ENCODE measurements at places on chromosomes 3 and 15.
A peak's percentile ranks its signal among the peaks of the same experiment; 100 is the strongest.

GRCh38 chr15:63968700-63969099 is 77.6 kb downstream of the DAPK2 start:
- H3K4me3 ChIP-seq: no peak overlapping the region
- H3K36me3 ChIP-seq: no peaks in the 10 kb centered on the region
- no peaks in the 10 kb centered on the region for H3K27me3 ChIP-seq
- no peak for DNase-seq
- peaks cover 16% of the 10 kb centered on the region for H3K4me1 ChIP-seq
- no peak overlapping the region for H3K27ac ChIP-seq

DNA sequence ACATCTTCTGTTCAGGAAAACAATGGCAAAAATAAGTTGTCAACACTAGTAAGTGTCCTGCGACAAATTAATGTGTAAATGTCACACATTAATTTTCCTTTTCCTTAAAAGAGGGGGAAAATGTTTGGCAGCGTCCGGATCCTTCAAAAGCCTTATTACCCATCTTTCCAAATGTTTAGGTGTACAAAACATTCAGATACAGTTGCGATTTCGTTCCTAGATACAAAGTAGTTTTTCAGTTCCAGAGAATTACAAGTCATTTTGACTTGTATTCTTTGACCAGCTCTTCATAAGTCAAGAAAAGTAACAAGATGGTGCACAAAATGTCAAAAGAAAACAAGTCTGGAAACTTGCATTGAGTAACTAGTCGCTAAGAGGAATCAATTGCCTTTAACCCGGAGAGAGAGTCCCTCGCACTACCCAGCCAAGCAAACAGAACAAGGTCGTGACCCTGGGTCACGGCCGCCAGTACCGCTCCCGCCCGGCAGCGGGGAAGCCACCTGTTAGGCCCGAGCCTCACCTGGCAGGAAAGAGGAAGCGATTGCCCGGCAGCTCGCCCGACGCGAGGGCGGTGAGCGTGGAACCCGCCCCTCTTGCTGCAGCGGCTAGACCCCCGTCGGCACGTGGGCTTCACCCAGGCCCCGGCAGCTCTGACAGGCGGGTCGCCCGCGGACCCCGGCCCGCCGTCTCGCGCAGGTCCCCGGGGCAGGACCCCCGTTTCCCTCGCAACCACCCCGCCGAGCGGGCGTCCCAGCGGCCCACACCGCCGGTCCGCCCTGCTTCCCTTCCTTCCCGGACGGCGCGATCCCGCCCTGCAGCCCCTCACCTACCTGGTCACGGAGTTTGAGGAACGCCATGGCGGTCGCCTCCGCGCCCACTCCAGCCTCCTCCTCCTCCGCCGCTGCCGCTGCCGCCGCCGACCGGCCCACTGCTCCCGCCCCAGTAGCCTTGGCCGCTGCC is 61.0 kb upstream of the ANKRD28 start:
- H3K27me3 ChIP-seq: no peaks in the 10 kb centered on the region
- H3K4me1 ChIP-seq: peaks cover 13% of the 10 kb centered on the region
- no peaks in the 10 kb centered on the region for H3K36me3 ChIP-seq
- DNase-seq: peak; percentile 77
- peak overlapping the region; percentile 61 for H3K4me3 ChIP-seq

DNA sequence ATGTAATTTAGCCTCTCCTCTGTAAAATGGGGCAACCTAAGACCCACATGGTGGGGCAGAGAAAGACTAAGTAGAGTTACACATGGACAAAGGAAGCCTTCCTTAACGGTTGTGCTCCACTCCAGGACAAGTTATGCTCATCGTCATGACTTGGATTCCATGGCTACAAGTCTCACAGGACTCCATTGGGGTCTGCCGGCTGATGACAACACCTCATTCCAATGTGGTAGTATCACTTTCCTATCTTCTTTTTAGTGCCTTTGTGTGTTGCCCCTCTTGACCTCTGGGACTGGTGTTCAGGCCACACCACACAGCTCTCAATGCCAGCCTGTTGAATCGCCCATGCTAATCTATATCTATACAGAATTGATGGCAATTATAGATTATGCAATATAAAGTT is 181.3 kb upstream of the WNT5A start:
- H3K27me3 ChIP-seq: no peaks in the 10 kb centered on the region
- no peak overlapping the region for H3K27ac ChIP-seq
- H3K4me3 ChIP-seq: no peak overlapping the region
- no peaks in the 10 kb centered on the region for H3K36me3 ChIP-seq
- H3K4me1 ChIP-seq: no peaks in the 10 kb centered on the region
- no peak for DNase-seq

- H3K27ac ChIP-seq: no peak overlapping the region
- no peaks in the 10 kb centered on the region for H3K27me3 ChIP-seq
- no peak for DNase-seq
These were observed 205.8 kb upstream of the EOMES start for GRCh38 chr3:27927882-27928281.

DNA sequence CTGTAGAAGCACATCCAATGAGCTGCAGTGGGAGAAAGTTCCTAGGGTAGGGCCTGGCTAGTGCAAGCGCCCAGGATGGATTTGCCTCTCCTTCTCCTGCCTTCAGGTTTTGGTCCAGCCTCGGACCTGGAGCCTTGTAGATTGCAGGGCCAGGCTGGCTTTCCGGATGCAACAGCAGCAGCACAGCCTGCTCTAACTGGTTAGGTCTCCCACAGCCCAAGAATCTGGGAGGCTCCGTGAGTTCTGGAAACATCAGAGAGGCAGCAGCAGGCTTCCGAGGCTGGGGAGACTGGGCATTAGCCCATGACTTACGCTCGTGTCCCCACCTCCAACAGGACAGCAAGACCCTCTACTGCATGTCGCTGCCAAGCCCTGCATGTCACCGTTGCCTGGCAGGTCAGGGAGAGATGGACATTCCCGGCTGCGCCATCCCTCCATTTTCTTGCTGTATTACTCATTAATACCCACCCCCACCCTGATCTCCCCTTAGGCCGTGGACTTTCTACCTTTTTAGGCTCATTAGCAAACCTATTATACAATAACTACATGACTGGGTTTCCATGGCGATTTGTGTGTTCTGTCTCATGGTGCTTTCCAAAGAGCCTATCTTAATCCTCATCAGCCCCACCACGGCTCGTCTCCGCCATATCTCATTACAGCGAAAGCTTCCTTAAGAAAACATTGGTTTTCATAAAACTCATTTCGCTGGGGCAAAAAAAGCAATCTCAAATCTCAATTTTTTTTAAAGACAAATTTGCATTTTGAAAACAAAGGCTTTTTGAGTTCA is 40.9 kb upstream of the RGMA start:
- no peak overlapping the region for H3K4me3 ChIP-seq
- no peaks in the 10 kb centered on the region for H3K36me3 ChIP-seq
- H3K27ac ChIP-seq: no peak overlapping the region
- no peaks in the 10 kb centered on the region for H3K4me1 ChIP-seq

GRCh38 chr3:72127224-72127612 is 342.3 kb upstream of the PROK2 start:
- no peaks in the 10 kb centered on the region for H3K4me1 ChIP-seq
- no peak overlapping the region for H3K27ac ChIP-seq
- no peaks in the 10 kb centered on the region for H3K36me3 ChIP-seq
- no peak for DNase-seq

Data from Caco-2 (cell line).